ENCODE measurements at places on chromosomes 1 and 21.

GRCh38 chr1:53107090-53107489, 35.3 kb downstream of the SLC1A7 start:
- no peak for DNase-seq

DNA sequence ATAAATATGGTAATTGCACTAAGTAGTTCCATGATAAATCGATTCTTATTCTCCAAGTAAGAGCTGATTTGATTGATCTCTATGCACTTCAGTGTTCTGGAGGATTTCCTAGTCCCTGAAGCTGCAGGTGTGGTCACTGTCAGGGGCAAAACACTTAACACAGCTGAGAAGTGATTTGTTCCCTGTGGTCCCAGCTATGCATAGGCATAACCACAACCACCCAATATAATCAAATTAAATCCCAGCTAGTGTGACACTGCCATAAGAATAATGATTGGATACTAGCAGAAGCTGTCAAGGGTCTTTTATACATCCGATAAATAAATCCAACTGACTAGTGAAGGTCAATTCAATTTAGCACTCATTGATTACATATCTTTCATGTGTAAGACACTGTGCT, 60.1 kb downstream of the PTGER3 start:
- no peak for DNase-seq

- DNase-seq, result no peak
Observed at GRCh38 chr1:220841293-220841692, 38.0 kb upstream of the HLX start.

- DNase-seq, result no peak
Observed at GRCh38 chr1:110696818-110697217, 22.1 kb upstream of the KCNA3 start.

DNA sequence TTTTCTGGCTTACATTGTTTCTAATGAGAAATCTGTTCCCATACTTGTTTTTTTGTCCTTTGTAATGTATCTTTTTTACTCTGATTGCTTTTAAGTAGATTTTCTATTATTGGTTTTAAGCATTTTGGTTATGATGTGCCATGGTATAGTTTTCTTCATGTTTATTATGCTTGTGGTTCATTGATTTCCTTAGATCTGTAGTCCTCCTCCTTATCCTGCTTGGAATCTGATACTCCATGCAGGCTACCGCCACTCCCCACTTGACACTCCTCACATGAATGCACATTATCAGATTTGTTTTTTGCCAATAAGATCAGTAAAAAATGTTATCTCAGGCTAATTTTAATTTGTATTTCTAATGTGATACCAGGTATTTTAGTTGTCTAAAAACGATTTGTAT, 20.8 kb downstream of the UROD start:
- no peak for DNase-seq
